ENCODE measurements at places on chromosomes 4 and X.

DNA sequence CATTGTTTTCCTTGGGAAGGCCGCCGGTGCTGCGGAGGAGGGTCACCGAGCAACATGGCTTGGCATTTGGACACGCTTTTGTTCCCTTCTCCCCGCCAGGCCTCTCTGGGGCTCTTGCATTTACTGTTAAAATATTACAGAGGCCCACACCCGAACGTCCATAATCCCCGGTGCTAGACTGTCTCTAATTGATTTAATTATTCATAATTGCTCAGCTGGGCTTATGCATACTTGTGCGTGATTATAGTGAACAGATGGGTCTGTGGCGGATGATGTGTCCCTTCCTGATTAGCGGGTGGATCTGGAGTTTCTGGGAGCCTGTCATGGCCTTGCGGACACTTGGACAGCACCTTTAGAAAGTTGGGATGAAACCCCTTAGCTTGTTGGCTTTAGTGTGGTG is 100.2 kb upstream of the MSX1 start:
- no peak for DNase-seq

DNA sequence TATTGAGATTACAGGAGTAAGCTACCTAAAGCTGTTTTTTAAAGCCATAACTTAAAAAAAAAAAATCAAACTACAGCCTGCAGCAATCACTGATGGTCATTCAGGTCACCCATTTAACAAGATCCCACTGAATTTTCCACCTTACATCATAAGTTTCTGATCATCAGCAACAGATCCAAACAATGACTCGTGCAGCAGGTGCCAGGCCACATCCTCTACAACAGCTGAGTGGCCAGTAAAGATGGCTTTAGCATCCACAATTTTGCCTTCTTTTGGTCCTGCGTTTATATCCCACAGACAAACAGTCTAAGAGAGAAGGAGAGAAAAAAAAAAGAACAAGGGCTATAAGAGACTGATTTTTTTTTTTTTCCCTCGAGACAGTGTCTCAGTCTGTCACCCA is 16.6 kb downstream of the RBBP7 start:
- DNase-seq, result no peak

GRCh38 chr4:7684294-7684693 is 249.6 kb upstream of the PSAPL1 start:
- DNase-seq, result no peak

DNA sequence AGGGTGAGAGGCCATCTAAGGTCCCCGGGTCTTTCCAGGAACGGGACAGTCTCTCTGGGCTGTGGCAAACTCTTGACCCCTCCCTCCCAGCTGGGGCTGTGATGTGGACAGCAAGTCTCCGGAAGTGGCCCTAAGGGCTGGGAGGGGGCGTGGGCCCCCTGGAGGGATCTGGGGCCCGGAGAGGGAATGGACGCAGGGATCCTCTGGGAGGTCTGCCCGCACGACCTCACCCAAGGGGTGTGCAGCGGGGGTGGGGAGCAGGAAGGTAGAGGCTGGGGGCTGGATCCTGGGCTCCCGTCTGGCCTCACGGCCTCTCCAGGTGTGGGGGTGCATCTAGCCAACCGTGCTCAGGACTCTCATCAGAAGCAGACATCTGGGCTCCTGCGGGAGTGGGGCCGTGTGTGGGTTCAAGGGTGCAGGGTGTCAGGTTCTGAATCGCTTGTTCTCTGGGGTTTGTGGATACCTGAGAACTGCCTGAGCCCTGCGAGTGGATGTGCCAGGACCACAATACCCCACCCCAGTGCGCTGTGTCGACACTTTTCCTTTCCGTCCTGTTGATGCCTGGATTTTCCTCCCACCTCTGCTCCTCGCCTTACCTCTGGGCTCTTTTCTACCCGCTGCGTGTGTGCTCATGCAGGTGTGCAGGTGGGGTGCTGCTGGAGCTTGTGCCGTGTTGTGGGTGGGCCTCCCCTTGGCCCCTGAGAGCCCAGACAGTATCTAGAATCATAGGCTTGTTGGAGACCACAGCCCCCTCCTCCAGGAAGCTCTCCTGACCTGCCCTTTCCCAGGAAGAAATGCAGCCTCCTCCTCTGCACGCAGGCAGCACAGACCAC is 915 bp downstream of the CPZ start:
- no peak for DNase-seq

- no peak for DNase-seq
Measured at GRCh38 chr4:80008351-80008750, 64.7 kb downstream of the ANTXR2 start.

- DNase-seq, result no peak
Measured at GRCh38 chrX:38278682-38279081, 48.6 kb downstream of the RPGR start.

Data from smooth muscle cell of the brain vasculature (primary cell).